ENCODE measurements at places on chromosomes 5 and 9.

- no peak for DNase-seq
Measured at GRCh38 chr5:77563475-77563874, 71.4 kb upstream of the WDR41 start.

DNA sequence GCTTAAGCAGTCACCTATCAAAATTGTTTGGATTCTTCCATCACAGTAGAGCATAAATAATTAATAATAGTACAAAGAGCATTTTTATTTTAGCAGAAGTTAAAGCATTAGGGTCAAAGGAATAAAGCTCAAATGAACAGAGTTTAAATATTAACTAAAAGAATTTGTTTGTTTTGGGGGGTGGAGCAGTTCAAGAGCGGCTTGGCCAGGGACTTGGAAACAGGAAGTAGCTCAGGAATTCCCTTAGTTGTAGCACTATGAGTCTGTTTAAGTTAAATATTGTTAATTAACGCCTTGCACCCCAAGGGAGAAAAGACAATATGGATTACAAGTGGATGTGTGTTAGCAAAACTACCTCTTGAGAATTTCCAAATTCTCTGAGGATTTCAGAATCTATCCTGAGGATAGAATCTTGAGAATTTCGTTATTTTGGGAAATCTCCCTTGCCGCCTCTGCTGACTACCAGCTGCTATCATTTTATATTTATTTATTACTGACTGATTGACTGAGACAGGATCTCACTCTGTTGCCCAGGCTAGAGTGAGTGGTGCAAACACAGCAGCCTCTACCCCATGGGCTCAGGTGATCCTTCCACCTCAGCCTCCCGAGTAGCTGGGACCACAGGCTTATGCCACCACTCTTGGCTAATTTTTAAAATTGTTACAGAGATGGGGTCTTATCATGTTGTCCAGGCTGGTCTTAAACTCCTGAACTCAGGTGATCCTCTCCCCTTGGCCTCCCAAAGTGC lies 96.7 kb upstream of the CHD1 start:
- no peak for DNase-seq

- DNase-seq: no peak
Measured at GRCh38 chr5:139645430-139645871, 2.7 kb upstream of the CXXC5 start.

DNA sequence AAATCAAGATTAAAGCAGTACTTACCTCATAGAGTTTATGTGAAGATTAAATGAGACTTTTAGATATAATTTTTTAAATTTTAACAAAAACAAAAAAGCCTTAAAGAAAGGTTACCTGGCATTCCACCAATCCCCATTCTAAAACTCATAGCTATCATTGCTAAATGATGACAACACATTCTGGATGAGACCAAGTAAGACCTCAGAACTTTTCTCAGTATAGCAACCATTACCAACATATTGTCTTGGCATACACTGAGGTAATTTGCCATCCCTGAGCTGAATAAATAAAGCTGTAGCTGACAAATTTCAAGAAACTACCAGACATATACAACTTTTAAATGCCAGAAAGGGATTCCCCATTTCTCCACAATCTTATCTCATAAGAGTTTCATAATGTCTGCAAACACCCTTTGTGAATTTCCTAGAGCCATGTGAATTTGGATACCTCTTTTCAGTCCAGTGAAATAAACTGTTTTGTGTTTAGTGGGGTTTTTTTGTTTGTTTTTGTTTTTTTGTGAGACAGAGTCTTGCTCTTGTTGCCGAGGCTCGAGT lies 29.5 kb downstream of the RANBP3L start:
- no peak for DNase-seq

DNA sequence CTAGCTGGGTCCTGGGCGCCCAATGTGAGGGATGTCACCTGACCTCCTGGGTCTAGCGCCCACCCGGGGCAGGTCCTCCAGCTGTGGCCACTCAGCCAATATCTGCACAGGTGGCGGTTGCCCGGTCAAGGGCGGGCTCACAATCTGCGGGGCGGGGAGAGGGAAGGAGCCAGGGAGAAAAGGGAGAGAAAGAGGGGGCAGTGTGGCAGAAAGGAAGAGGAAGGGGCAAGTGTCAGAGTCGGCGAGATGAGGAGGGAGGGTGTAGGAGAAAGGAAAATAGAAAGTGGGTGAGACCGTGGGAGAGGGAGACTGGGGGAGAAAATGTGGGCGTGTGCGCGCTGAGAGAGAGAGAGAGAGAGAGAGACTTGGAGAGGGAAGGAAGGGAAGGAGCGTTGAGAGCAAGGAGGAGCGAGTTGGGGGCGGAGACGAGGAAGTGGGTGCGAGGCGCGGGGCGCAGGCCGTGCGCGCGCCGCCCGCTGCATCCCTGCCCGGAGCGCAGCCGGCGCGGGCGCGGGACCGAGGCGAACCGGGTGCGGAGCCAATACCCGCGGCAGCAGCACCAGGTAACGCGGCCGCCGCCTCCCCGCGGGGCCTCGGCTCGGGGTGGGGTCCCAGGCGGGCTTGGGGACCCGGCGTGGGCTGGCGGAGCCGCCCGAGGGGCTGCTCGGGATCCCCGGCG lies at the start of gene HRH2:
Gene HRH2 (plus strand): TSS at position 479 of the 679 bp plus-strand sequence. CDS start 25,163 bp downstream, outside the sequence.
- DNase-seq: no peak

DNA sequence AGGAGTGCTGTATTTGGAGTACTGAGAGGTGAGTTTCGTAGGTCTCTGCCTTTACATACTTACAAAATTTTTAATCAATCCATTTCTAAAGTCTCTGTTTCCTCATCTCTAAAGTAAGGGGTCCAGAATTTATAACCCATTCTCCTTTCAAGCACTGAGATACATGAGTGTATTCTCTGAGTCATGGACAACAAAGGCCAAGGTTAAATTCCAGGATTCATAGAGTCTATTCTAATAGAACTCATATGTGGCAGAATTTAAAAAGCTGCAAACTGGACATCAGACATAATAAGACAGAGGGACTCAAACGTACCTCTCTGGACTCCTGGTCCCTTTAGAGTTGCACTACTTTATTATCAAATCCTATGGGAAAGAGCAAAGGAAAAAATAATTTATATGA lies 112.5 kb upstream of the SLIT3 start:
- no peak for DNase-seq

DNA sequence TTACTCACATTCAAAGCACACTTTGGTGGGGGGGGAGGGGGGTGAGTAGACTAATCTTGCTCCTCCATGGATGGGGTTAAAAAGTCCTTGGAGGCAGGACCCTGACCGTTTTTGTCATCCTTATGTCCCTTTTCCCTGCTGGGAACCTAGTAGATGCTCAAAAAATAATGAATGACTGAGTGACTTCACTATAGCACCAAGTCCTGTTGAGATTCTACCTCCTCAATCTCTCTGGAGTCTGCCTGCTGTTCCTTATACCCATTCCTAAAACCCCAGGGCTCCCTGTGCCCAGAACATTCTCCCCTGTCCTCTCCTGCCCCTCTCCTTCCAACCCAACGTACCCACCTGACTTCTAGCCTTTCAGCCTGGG lies 2.3 kb upstream of the CSF2 start:
- DNase-seq: no peak

DNA sequence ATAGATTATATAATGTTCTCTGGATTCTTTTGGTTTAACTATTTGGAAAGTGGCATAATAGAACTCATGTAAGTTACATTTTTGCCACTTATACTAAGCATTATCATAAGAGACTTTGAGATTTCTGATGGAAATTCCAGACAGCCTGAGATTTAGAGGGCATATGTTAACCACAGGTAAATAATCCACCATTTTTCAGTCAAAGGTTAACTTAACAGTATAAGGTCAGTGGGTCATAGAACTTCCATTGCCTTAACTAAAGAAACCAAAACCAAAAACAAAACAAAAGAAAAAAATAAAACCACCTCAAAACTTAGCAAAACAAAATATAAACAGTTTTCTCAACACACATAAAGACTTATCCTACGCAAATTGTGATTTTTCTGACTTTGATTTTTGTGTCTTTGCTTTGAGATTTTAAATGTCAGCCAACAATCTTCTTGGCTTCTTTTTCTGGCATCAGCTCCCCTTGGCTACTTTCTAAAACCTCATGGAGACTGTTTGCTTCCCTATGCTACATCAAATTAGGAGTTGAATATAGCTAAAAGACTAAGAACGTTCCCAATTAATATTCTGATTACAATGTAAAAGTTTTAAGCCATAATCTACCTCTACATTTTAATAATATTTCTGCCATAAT lies 430.1 kb upstream of the DAB2 start:
- DNase-seq: no peak

GRCh38 chr9:88821746-88822106 lies 169.5 kb upstream of the S1PR3 start:
- DNase-seq: no peak

- no peak for DNase-seq
Measured at GRCh38 chr9:75235632-75236031, 147.3 kb downstream of the OSTF1 start.

DNA sequence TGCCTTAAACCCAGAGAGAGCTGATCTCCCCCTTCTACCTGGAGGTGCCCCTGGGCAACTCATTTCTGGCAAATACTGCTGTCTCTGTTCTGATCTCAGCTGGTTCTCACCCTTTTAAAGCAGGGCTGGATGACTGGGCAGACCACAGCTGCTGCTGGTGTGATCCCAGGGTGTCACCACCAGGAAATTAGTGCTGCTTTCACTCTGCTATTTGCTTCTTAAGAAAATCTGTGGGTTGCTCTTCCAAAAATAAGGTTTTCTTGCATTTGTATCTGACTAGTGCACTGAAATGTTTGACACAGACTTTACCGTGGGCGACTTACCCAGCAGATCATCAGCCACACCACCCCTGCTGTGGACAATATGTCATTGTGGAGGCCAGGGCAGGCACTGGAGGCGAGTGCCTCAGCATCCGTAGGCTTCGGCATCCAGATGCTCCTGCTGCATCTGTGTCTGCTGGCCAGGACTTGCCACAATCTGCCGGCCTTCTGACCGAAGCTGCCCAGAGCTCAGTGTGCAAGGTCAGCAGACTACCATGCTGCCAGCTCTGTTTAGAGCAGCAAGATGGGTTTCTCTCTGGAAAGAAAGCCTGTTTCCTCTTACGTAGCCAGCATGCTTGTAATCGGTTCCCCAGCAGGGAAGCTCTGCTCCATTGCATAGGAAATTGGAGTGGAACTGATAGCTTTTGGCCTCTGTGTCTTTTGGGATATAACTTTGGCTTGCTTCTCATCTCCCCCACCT lies 13.6 kb downstream of the ARHGAP26 start:
- no peak for DNase-seq

GRCh38 chr9:93903886-93904648 lies 51.1 kb downstream of the BARX1 start:
- DNase-seq: no peak

- peak; percentile 47 for DNase-seq
Measured at GRCh38 chr9:124551472-124552272, 44.5 kb upstream of the NR5A1 start.

- no peak for DNase-seq
Measured at GRCh38 chr5:114949756-114950155, 220.0 kb downstream of the TRIM36 start.

- DNase-seq: no peak
Measured at GRCh38 chr5:172740428-172741205, 30.4 kb downstream of the DUSP1 start.

GRCh38 chr5:4295663-4296339 lies 700.2 kb downstream of the IRX1 start:
- no peak for DNase-seq

GRCh38 chr9:127053057-127053821 lies 69.2 kb downstream of the ANGPTL2 start:
- no peak for DNase-seq

DNA sequence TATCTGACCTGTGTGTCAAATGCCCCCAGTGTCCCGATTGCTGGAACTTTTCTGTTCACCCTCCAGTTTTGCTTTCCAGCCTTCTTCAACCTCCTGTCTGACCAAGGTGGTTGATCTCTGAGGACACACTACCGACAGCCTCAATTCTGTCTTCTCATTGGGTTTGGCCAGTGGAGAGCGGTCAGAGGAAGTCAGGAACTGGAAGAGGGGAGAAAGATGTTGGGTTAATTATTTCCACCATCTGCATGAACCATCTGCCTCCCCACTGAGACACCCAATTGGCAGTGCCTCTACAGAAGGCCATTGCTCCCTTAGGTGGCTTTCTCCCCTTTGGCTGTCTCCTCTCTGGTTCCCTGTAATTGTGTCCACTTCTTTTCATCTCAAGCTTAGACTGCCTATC lies 154.3 kb upstream of the RAI14 start:
- DNase-seq: no peak

GRCh38 chr5:39500551-39501175 lies 75.9 kb upstream of the DAB2 start:
- no peak for DNase-seq

GRCh38 chr9:91239367-91240111 lies 122.2 kb downstream of the AUH start:
- DNase-seq: no peak

DNA sequence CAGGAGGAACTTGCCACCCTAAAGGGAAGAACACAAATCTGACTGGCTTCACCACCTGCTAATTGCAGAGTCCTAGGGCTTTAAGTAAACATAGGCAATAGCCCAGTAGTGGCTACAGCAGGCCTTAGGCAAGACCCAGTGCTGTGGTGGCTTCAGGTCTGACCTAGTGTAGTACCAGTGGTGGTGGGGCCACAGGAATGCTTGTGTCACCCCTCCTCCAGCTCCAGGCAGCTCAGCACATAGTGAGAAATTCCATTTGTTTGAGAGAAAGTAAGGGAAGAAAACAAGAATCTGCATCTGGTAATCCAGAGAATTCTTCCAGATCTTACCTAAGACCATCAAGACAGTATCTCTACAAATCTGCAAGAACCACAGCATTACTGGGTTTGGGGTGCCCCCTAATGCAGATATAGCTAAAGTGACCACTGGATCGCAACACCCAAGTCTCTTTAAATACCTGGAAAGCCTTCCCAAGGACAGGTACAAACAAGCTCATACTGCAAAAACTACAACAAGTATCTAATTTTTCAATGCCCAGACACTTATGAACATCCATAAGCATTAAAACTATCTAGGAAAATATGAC lies 102.6 kb upstream of the TRPM3 start:
- DNase-seq: no peak

- DNase-seq: no peak
Measured at GRCh38 chr9:117044241-117044640, 357.1 kb downstream of the TRIM32 start.

- DNase-seq: no peak
Measured at GRCh38 chr9:85212887-85213286, 528.9 kb downstream of the AGTPBP1 start.

GRCh38 chr9:136902259-136902821 lies 16.0 kb downstream of the TRAF2 start:
- peak; percentile 66 for DNase-seq

DNA sequence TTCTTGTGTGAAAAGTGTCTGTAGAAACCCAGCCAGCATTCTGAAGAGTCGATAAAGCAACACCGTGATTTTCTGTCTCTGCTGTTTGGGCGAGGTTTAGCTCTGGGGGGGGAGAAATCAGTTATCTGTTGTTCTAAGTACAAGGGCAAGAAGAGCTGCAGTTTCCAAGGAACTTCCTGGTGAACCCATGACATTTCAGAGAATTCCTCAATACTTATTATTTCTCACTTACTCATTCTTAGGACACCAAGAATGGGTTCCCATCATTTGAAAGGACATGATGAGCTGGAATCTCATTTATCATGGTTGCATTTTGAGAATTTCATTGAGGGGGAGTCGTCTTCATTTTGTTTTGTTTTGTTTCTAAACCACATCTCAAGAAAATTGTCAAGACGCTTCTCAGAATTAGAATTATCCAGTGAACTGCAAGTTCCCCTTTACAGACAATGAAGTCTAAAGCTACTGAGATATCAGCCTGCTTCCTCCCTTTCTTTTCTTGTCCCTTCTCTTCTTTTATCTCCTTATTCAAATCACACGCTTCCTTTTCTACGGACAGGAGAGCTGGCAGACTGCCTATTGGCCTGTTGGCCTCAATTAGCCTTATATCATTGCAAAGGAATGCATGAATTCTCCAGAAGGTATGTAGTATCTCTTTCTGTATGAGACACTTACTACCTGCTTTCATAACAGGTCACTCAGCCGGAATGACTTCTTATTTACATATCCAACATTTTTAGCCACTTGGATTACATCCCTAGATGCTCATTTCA lies 53.7 kb downstream of the ZNF462 start:
- no peak for DNase-seq
